ENCODE measurements at places on chromosomes 2 and 18.

- DNase-seq: no peak
Observed at GRCh38 chr2:122927710-122928557, 1097.2 kb upstream of the CNTNAP5 start.

DNA sequence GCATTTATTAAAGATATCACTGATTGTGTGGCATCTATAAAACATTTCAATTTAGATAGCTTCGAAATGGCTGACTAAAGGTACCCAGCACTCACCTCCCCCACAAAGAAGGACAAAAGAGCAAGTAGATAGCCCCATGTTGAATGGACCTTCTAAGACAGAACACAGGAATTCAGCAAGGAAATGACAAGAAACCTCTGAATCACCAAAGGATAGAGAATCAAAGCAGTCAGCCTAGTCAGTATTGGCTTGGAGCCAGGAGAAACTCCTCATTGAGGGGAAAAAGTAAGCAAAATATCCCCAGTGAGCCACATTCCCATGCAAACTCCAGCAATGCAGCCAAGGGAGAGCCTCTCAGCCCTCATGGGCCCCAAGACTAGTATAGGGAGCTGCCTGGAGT, 113.7 kb downstream of the BARD1 start:
- DNase-seq: no peak

- no peak for DNase-seq
Observed at GRCh38 chr18:35335866-35336265, 8.4 kb downstream of the ZNF24 start.

GRCh38 chr2:181989099-181989498, 3.4 kb downstream of the PPP1R1C start:
- DNase-seq: no peak

DNA sequence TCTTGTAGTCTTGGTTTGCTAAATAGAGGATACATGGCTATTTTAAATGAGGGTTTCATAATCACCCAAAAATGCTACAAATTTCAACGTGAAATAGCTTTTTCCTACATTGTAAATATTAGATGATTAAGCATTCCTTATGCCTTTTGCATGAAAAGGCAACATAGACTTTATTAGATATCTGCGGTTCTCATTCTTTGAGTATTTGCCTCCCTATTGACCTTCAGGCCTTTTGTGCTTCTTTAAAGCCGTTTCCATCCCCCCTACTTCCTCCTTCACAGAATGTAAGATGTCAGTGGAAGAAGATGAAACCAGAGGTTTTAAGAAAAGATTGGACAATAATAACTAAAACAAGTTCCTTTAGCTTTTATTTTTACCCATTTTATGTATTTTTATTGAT, 144.1 kb downstream of the UBE2E3 start:
- no peak for DNase-seq

DNA sequence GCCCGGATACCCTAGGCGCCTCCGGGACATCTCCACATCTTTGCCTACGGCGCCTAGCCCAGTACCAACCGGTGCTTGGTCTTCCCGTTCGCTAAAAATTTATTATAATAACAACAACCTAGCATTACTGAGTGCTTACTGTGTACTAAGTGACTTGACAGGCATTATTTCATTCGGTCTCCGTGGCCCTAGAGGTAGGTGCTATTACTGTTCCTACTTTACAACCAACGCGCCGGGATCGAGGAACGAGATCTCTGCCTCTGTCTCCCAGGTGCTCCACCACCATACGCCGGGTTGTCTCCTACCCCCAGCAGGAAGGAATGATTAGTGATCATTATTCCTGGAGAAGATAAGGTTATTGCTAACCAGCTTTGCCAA, 657 bp upstream of the BIN1 start:
- no peak for DNase-seq

DNA sequence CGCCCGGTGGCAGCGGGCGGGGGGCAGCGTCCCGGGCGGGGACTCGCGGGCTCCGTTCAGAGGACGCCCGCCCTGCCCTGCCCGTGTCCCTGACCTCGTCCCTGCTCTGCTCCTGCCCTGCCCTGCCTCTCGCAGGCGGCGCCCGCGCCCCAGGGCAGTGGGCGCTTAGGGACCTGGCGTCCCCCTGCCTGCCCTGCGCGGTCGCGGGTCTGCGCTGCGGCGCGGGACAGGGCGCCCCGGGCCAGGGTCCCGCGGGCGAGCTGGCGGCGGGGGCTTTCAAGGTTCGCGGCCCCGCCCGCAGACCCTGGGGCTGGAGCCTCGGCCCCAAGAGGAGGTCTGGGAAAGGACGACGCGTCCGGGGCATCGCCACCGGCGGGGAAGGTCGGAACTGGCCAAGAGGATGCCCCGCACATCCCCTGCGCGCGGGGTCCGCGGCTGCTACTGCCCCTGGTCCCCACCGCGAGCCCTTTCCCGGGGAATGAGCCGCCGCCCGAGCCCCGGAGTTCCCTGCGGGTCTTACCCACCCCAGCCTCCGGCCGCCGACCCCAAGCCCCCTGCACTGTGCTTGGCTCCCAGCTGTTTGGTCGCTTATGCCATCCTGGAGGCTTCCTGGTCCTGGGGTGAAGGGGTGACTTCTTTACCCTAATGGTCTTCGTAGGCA, 679 bp downstream of the RNF144A start:
- DNase-seq: no peak

GRCh38 chr2:125006676-125007075, 981.6 kb downstream of the CNTNAP5 start:
- DNase-seq: no peak

GRCh38 chr2:148992448-148992847, 46.1 kb upstream of the LYPD6B start:
- no peak for DNase-seq

GRCh38 chr2:227411320-227411989, 23.7 kb upstream of the SCYGR1 start:
- no peak for DNase-seq

- no peak for DNase-seq
Observed at GRCh38 chr2:74894272-74894981, 60.5 kb downstream of the HK2 start.

DNA sequence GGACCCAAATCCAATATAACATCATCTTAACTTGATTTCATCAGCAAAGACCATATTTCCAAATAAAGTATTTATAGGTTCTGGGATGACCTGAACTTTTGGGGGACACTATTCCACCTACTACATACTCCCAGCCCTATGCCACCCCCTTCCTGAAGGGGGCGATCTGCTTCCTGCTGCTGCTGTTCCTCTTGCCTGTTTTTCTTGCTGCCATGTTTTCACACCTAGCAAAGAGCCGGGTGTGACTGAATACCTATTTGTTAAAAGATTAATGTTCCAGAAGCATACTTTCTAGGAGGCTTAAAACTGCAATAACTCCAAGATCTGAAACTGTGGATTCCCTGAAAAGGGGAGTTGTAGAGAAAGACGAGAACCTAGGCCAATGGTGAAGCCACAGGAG, 89.7 kb downstream of the ICOS start:
- DNase-seq: no peak

DNA sequence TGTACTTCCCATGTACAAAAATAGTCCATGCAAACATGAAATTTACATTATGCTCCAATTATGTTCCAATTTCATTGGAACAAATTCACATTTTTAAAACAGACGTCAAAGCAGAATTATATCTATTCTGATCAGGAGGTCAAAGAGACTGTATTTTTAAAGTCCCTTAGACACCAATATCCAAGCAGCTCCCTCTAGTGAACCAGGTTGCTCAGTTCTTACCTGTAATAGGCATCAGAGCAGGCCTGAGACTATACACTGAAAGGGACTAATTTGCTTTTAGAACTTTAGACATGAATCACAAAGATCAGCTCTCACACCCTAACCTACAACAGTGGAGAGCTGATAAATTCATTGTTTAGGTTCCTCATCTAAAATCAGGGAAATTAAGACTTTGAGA, 273.9 kb downstream of the MBD2 start:
- DNase-seq: no peak

DNA sequence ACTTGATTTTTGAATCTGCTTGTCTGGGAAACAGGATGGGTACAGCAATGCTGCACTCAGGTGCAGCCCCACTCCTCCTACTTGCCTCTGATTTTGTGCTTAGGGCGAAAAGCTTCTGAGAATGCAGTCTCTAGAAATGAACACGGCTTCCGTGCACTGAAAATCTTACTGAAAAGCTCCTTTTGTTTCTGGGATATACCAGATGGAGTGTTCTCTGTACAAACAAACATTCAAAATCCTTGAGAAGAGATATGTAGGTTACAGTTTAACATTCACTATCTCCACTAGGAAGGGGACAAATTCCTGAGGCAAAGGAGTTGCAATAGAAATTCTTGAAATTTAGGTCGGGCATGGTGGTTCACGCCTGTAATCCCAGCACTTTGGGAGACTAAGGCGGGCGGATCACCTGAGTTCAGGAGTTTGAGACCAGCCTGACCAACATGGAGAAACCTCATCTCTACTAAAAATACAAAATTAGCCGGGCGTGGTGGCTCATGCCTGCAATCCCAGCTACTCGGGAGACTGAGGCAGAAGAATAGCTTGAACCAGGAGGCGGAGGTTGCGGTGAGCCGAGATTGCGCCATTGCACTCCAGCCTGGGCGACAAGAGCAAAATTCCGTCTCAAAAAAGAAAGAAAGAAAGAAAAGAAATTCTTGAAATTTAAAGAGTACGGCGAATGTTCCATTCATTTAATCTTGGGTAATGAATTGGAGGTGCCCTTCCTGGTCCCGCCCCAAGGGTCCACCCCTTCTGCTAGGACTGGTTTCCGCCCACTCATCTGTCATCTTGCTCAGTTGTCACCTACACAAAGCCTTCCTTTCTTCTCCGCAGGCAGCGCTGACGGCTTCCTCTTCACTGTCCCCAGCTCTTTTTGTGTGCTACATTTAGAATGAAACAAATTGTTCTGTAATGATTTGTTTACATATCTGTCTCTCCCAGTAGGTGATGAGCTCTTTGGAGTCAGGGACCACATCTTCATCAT, 92.4 kb downstream of the SOCS6 start:
- DNase-seq: no peak

GRCh38 chr2:32627441-32627813, 423 bp upstream of the TTC27 start:
- no peak for DNase-seq

GRCh38 chr2:142688856-142689605, 188.4 kb upstream of the KYNU start:
- no peak for DNase-seq

GRCh38 chr2:211045025-211045424, 488.6 kb downstream of the CPS1 start:
- DNase-seq: no peak

DNA sequence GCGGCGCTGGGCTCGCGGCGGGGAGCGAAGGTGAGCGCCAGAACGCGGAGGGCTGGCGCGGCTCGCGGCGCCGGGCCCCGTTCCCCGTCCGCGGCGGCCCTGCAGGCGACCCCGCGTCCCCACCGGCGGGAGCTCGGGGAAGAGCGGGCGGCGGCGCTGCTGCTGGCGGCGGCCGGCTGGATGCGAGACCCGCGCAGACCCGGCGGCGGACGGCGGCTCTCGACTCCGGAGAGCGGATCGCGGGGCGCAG, 213 bp downstream of the DOK6 start:
- DNase-seq: no peak

GRCh38 chr2:121237980-121238665, 46.9 kb downstream of the TFCP2L1 start:
- DNase-seq: no peak

DNA sequence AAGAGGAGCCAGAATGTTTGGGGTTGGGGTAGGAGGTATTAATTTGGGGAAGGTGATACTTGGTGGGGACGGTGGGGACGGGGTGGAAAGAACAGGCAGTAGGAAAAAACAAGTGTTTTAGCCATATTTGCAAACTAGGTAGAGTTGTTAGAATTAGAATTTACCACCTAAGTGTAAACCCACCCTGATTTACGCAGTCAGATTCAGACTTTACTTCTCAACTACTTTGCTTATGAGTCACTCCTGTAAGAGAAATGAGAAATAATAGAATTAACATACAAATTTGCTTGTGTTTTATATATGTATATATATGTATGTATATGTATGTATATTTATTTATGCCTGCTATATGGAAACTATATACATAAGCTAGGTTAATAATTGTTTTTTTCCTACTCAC, 1168.2 kb upstream of the ZEB2 start:
- DNase-seq: no peak

GRCh38 chr2:10059552-10060335, 16.4 kb downstream of the KLF11 start:
- DNase-seq: no peak

DNA sequence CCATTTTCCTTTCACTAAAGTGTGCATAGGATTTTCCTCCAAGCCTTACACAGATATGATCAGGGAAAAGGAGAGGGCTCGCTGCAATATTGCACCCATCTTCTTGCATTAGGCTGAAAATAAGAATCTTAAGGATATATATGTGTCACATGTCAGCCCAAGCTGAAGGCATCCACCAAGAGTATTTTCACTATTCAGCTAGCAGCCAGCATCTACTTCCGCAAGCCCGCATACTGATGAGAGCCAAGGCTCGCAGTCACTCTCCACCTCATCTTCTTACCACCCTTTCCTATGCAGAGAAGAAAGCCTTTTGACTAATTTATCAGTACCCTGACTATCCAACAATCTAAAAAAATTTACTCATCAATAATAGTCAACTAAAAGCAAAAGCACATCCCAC, 6.1 kb downstream of the TMEM163 start:
- no peak for DNase-seq

DNA sequence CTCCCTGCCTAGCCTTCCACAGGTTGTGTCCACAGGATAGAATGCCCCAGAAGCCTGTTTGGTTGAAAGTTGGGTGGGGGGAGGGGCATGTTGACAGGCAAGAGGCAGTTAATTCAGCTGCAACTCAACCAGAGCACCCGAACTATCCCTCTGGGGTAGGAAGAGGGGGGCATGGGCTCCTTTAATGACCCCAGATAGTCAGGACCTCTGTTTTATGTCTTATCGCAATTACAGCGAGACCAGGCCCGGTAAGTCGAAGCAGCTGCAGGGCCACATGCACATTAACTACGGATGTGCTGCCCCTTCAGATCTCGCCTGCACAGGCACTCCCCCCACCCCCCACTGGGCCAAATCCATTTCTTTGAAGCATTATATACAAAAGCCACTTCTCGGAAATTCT, 363.8 kb upstream of the HNRNPA3 start:
- no peak for DNase-seq
